Immature natural killer cell (primary cell): ENCODE measurements at places on chromosomes 12 and 14. TPM values are rescaled to one million over a fixed set of nuclear protein-coding genes. Genes with fewer than 3 reads are reported as not detected.
A peak's percentile ranks its signal among the peaks of the same experiment; 100 is the strongest.

DNA sequence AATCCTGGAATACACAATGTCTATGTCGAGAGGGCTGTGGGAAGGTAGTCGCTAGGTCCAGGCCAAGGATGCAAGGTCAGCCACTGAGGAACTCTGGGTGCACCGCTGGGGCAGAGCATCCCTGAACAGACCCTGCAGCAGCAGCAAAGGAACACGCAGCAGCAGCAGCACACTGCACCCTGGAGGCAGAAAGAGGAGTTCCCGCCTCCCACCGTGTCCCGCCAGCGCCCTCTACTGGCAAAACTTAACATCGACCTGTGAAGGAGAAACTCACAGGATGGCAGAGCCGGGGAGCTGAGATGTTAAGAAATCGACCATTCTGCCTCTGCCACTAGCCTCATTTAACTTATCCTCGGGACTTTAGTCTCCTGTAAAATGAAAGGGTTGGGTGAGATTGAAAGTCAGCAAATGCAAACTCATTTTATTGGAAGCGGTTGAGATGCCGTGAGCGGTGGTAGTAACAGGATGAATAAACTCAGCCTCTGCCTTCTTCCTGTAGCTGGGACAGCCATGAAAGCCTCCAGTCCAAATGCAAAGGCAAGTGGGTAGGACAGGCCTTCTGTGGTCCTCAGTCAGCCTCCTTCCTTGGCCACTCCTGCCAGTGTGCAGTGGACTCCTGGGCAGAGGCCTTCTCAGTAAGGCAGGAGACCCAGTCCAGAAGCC lies 45.6 kb downstream of the STAB2 start:
- no peaks in the 10 kb centered on the region for H3K27me3 ChIP-seq
- H3K4me1 ChIP-seq = no peaks in the 10 kb centered on the region
- no peak for DNase-seq
- no peak overlapping the region for H3K4me3 ChIP-seq
- H3K36me3 ChIP-seq = no peaks in the 10 kb centered on the region

- no peak overlapping the region for H3K27ac ChIP-seq
- peaks cover 29% of the 10 kb centered on the region for H3K36me3 ChIP-seq
Measured at GRCh38 chr12:121811434-121812319, 7.9 kb downstream of the SETD1B start.

- H3K27me3 ChIP-seq = peaks cover 7% of the 10 kb centered on the region
- DNase-seq = no peak
- H3K36me3 ChIP-seq = no peaks in the 10 kb centered on the region
- H3K4me3 ChIP-seq = no peak overlapping the region
- H3K4me1 ChIP-seq = no peaks in the 10 kb centered on the region
Measured at GRCh38 chr12:47570151-47570550, 135.7 kb downstream of the RPAP3 start.

The ASCL1 gene
- polyA plus RNA-seq = not detected

DNA sequence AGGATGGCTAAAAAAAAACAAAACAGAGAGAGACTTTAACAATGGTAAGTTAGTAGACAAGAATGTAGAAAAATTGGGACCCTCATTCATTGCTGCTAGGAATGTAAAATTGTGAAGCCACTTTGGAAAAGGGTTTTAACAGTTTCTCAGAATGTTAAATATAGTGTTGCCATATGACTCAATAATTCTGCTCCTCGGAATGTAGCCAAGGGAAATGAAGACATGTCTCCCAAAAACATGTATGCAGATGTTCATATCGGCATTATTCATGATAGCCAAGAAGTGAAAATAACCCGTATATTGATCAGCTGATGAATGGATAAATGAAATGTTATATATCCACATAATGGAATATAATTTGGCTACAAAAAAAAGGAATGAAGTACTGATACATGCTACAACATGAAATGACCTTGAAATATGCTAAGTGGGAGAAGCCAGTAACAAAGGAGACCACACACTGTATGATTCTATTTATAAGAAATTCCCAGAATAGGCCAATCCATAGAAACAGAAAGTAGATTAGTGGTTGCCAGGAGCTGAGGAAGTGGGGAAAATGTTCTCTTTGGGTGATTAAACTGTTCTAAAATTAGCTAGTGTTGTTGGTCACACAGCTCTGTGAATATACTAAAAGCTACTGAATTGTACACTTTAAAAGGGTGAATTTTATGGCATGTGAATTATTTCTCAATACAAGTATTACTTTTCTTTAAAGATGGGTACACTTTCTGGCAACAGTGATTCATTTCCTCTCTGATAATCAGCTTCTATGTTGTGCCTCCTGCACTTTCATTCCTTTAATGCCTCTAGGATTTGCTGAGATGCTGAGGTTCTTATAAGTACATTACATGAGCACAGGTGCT lies 132.5 kb downstream of the DAAM1 start:
- H3K27me3 ChIP-seq = no peaks in the 10 kb centered on the region
- H3K4me1 ChIP-seq = peaks cover 11% of the 10 kb centered on the region
- H3K36me3 ChIP-seq = peaks cover 19% of the 10 kb centered on the region
- H3K4me3 ChIP-seq = no peak overlapping the region
- H3K27ac ChIP-seq = no peak overlapping the region

GRCh38 chr12:32124637-32125036 lies 18.0 kb downstream of the BICD1 start:
- no peaks in the 10 kb centered on the region for H3K27me3 ChIP-seq
- peaks cover 16% of the 10 kb centered on the region for H3K4me1 ChIP-seq
- no peak overlapping the region for H3K4me3 ChIP-seq

- no peaks in the 10 kb centered on the region for H3K27me3 ChIP-seq
- DNase-seq = no peak
- H3K4me3 ChIP-seq = no peak overlapping the region
- no peak overlapping the region for H3K27ac ChIP-seq
- no peaks in the 10 kb centered on the region for H3K4me1 ChIP-seq
- no peaks in the 10 kb centered on the region for H3K36me3 ChIP-seq
Measured at GRCh38 chr12:40946612-40947194, 241.4 kb upstream of the PDZRN4 start.

The CDC42BPB gene
- polyA plus RNA-seq = not detected

DNA sequence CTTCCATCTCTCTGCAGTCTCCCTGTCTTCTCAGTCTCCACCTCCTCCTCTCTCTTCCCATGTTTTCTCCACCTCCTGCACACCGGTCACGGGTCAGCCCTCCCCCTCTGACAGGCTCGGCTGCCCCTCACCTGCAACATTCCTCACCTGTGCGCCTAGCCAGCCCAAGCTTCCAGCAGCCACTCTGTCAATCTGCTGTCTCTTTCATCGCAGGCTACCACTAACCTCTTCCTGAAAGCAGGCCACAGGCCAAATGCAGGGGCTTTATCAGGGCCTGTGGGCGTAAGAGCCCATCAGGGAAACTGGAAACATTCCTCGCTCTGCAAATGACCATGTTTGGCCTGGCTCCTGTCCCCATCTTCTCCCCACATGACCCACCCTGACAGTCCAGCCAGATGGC lies 34.5 kb downstream of the CMKLR1 start:
- no peak for DNase-seq
- peak overlapping the region; percentile 97 for H3K27ac ChIP-seq
- H3K4me3 ChIP-seq = peak overlapping the region; percentile 76
- peaks cover 100% of the 10 kb centered on the region for H3K4me1 ChIP-seq
- H3K36me3 ChIP-seq = peaks cover 14% of the 10 kb centered on the region
- peaks cover 11% of the 10 kb centered on the region for H3K27me3 ChIP-seq

The TPPP2 gene
- polyA plus RNA-seq = not detected

DNA sequence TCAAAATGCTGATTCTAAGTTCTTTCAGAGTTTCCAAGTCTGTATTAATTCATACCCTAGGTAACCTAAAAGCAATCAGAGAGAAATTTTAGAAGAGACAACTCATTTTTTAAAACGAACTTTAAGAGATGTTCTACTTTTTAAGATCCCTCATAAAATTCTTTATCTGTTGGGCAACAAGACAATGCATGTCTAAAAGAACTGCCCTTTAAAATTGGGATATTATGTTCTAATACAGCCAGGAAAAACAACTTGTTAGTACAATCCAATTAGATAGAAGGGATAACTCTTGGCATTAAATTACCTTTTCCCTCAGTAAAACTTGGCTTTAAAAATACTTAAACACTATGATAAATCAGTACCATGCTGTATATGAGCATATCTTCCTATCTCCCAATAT lies 15.6 kb downstream of the DICER1 start:
- DNase-seq = no peak
- peaks cover 63% of the 10 kb centered on the region for H3K4me1 ChIP-seq
- peaks cover 3% of the 10 kb centered on the region for H3K27me3 ChIP-seq
- H3K27ac ChIP-seq = no peak overlapping the region

The ATXN3 gene
- polyA plus RNA-seq = 21.1 TPM

DNA sequence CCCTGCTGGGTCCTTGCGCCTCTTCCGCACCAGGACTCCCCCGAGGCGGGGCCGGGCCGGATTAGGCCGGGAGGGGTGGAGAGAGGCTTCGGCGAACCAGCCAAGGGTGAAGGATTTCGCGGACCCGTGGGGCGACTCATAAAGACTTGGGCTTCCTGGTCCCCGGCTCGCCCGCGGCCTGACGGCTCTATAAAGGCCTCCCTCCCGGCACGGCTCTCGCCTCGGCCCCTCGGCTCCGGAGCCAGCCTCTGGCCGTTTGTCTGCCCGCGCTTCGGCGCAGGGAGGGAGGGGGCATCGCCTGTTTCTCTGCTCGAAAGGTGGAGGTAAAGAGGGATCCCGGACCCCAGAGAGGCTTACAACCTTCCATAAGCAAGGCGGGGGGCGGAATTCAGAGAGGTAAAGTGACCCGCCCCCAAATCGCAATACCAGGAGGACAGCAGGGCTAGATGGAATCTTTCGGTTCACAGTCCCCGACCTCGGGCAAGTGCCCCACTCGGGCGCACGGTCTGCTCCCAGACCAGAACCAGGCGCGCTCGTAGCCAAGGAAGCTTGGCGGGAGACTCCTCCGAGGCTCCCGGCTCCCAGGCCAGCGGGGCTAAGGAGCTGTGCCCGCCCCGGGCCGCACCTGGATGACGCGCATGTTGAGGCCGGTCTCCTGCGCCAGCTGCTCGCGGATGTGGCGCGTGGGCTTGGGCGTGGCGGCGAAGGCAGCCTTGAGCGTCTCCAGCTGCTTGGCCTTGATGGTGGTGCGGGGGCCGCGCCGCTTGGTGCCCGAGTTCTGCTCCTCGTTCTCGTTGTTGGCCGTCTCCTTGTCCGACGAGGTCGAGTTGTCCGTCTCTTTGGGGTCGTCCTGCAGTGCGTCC lies 3.9 kb downstream of the LHX5 start:
- H3K27me3 ChIP-seq = peaks cover 10% of the 10 kb centered on the region
- H3K4me3 ChIP-seq = no peak overlapping the region
- peaks cover 4% of the 10 kb centered on the region for H3K36me3 ChIP-seq
- DNase-seq = no peak
- H3K27ac ChIP-seq = no peak overlapping the region
- H3K4me1 ChIP-seq = peaks cover 8% of the 10 kb centered on the region

- peaks cover 22% of the 10 kb centered on the region for H3K4me1 ChIP-seq
- DNase-seq = no peak
- no peaks in the 10 kb centered on the region for H3K36me3 ChIP-seq
- H3K4me3 ChIP-seq = no peak overlapping the region
- H3K27ac ChIP-seq = no peak overlapping the region
- H3K27me3 ChIP-seq = peaks cover 1% of the 10 kb centered on the region
Measured at GRCh38 chr14:21106176-21106497, 5.3 kb downstream of the TMEM253 start.

GRCh38 chr12:46553266-46553665 lies 180.7 kb upstream of the SLC38A2 start:
- H3K36me3 ChIP-seq = peaks cover 4% of the 10 kb centered on the region
- no peaks in the 10 kb centered on the region for H3K27me3 ChIP-seq
- H3K4me1 ChIP-seq = peaks cover 28% of the 10 kb centered on the region
- H3K27ac ChIP-seq = no peak overlapping the region
- DNase-seq = no peak

DNA sequence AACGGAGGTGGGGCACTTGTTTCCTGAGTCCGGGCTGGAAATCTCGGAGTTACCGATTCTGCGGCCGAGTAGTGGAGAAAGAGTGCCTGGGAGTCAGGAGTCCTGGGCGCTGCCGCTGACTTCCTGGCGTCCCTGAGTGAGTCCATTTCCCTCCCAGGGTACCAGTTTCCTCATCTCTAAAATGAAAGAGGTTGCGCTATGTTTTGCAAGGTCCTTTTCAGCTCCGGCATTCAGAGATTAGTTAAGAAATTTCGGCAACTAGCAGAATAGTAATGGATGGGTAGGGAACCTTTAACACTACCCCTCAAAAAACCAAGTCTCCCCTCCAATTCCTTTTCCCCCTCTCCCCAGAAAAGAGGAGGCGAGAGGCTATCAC lies 724 bp downstream of the BLOC1S1 start:
- H3K27ac ChIP-seq = peak overlapping the region; percentile 94
- H3K36me3 ChIP-seq = no peaks in the 10 kb centered on the region
- peaks cover 15% of the 10 kb centered on the region for H3K27me3 ChIP-seq

DNA sequence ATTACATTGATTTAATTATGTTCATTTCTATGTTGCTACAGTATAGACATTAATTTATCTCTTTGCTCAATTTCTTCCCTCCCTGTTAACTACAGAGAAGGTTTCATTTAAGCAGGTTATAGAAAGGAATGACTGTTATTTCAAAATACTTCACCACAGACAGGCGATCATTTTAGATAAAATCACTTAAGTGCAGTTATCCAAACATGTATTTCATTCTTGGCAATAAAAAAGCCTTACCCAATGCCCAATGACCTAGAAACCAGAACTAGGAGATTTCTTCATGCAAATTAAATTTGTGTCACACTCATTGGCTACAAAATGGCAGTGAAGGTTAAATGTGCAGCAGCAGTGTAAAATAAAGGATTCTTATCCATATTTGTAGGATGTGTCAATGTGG lies 266.4 kb downstream of the KCNH5 start:
- no peak overlapping the region for H3K27ac ChIP-seq
- H3K4me3 ChIP-seq = no peak overlapping the region
- H3K36me3 ChIP-seq = no peaks in the 10 kb centered on the region

GRCh38 chr12:21774358-21775132 lies at the start of gene KCNJ8:
Gene KCNJ8, minus strand, starts transcription at chr12:21774706. Its CDS starts 1,090 bp downstream, at chr12:21773616.
- H3K4me3 ChIP-seq = no peak within 1 kb of the TSS
- H3K27ac ChIP-seq = no peak within 1 kb of the TSS
- H3K4me1 ChIP-seq = no peaks in the 10 kb centered on the region
- no peak for DNase-seq
- peaks cover 20% of the 10 kb centered on the region for H3K27me3 ChIP-seq
- no peaks in the 10 kb centered on the region for H3K36me3 ChIP-seq

DNA sequence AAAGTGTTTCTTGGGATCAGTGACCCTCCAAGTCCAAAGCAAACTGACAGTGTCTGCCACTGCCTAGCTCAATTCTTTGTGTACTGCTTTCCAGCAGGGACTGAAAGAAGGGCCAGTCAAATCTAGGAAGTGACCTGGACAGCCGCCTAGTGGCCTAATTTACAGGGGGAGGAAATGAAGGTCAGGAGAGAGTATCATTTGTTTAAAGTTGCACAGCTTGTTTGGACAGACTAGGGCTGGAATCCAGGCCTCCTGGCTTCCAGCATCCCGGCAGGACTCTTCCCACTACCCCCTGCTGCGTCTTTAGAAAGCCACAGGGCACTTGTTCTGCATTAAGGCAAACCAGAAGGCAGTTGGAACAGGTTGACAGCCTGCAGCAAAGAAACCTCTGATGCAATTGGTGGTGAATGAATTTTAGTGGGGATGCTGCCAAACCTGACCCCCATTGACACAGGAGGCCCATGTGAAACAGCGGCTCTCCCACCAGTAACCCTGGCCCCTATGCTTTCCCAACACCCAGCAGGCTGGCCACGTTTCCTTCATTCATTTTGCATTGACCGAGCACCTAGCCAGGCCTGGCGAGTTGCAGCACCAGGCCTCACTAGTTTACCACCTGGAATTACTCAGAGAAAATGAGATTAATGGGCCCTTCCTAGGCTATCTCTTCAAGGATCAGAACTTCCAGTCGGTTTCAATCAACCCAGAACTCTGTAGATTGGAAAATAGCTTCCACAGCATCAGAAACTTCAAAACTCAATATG lies 28.2 kb downstream of the GALNT16 start:
- H3K36me3 ChIP-seq = no peaks in the 10 kb centered on the region
- no peak overlapping the region for H3K4me3 ChIP-seq
- no peaks in the 10 kb centered on the region for H3K4me1 ChIP-seq
- H3K27ac ChIP-seq = no peak overlapping the region
- H3K27me3 ChIP-seq = peaks cover 2% of the 10 kb centered on the region

The IL31 gene
- polyA plus RNA-seq = not detected
